ENCODE measurements at places on chromosomes 1 and 21.

- no peak for DNase-seq
These were observed 298.3 kb downstream of the GPATCH2 start for GRCh38 chr1:217332431-217333065.

DNA sequence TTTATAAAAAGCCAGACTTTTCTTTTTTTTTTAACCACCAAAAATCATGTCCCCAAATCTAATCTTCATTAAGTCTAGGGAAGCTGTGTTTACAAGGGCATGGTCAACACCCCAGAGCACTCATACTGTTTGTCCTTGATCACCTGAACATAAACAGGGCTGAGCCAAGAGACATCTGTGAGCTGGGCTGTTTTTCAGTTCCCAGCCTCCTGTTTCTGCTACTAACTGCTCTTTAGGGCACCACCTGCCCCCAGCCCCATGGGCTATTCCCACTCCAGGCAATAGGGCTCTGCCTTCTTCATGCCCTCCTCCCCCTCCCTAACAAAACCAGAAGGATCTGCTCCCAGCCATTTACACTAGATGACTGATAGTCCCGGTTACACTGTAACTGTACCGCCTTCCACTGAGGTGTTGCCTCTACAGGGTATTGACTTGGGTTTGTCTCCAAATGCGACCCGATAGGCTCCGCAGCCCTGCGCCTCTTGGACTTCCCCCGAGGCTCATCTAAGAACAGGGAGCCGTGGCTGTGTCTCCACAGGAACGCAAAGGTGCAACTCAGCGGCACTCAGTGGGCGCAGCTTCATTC is 11.7 kb upstream of the SLC26A9 start:
- DNase-seq = no peak

DNA sequence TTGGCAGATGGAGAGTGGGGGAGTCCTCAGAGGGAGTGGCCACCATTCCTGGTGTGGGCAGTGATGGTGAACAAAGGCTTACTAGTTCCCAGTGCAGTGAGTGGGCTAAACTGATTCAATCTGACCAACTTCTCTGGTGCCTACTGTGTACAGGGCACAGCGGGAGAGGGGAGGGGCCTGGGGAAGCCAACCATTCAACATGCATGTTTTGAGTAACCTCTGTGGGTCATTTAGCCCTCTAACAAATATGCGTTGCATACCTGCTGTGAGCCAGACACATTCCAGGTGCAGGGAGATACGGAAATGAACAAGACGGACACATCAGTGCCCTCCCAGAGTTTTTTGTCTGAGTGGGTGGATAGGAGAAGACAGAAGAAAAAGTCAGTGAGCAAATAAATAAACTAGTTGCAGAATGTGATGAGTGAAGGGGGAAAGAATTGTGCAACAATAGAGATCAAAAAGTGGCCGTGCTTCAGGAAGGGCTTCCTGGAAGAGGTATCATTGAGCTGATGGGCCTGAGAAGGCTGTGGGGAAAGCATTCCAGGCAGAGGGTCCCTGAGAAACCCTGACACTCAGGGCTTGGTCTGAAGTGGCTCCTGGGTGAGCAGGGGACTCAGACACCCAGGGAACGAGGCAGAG is 78.8 kb downstream of the EPHB2 start:
- no peak for DNase-seq

DNA sequence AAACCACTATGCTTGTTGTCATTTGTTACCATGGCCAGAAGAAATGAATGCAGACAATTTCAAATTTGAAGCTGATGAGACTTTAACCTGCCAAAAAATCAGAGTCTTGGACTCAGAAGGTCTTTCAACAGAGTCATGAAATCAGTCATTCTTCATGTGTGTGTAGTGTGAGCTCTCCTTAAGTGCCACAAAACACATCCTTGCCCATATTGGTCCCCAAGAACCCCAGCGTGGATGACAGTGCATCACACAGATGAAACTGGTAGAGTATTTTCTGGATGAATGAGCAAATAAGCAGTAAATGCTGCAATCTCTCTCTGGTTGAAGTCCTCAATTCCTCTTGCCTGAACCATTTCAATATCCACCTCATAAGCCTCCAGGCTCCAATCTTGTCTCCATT is 28.7 kb upstream of the ETS2 start:
- DNase-seq = no peak

DNA sequence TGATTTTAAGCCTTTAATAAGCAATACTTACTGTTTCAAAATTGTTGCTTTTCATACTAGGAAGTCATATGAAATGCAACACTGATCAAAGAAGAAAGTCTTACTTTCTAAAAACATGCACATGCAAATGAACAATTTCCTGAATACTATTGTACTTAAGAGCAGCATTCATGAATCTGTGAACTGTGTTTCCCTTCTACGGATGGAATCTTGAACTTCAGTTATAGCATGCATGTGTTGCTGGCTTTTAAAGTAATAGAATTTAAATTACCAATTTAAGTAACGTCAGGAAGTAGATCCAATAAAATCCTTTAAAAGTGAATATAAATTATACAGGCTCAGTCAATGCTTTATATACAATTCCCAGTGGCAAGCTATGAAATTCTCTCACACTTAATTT is 348.9 kb downstream of the KCNT2 start:
- no peak for DNase-seq

DNA sequence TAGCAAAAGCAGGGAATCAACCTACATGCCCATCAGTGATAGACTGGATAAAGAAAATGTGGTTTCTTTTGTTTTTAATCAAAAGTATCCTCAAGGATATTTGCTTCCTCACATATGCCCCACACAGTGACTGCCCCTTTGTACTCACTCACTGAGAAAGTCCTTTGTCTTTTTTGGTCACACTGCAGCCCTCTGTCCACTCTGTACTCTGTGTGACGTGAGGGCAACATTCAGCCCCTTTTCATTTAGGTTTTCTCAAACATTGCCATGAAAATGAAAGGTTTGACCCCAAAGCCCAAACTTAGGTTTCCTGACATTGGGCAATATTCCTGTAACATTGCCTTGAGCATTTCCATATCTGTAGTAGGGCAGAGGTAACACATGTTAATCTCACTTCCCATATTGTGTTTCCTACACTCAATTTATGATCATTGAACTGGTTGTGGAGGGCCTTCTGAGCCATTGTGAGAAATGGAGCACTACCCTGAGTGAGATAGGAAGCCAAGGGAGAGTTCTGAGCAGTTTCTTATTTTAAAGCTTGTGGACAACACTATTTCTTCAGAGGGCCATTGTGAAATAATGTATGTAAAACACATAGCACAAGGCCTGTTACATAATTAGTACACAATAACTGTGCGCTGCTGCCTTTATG is 501.9 kb upstream of the C1orf87 start:
- DNase-seq = no peak

GRCh38 chr1:88062650-88063153 is 621.4 kb upstream of the PKN2 start:
- no peak for DNase-seq

GRCh38 chr1:228794810-228795209 is 59.5 kb downstream of the RHOU start:
- no peak for DNase-seq

DNA sequence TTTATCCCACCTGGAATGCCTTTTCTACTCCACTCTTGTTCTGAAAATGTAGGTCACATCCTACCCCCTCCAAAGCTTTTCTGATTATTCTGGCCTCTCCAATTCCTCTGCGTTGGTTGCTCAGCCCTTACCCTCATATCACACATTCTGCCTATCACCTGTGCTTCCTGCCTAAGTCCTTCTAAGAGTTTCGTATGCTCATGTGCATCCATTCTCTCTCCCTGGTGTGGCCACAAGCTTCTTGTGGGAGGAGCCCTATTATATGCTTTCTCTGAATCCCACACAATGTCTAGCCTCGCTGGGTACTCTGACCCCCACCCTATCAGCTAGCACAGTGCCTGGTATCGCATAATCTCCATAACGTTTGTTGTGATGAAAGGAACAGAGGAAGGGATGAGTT is 54.2 kb downstream of the CD58 start:
- DNase-seq = no peak

GRCh38 chr1:110777228-110777627 is 95.7 kb upstream of the CD53 start:
- DNase-seq = no peak

- no peak for DNase-seq
These were observed 261.8 kb downstream of the FOXD2 start for GRCh38 chr1:47699492-47700235.

DNA sequence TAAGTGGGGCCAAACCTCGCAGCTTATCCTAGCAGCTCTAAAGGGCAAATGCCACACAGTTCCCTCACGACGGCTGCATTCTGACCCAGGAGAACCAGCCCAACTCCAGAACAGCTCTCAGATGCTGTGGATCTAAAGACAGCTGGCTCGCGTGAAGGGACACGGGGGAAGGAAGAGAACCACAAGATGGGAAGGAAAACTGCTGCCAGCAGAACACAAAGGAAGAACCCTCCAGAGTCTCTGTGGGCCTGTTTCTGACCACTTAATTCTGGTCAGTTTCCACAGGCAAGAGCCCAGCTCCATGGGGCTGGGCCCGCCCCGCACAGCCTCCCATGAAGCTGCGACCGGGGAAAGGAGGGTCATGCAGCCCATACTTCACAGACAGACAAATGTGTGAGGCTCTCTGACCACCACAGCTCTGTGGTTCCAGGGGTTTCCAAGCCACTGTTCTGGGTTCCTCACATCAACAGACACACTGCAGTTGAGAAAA is 61.1 kb downstream of the SLC45A1 start:
- no peak for DNase-seq

Measured in right kidney (tissue), 9 donors.